ENCODE measurements at places on chromosomes 2 and 18.

GRCh38 chr2:138475277-138475776 lies 26.2 kb upstream of the SPOPL start:
- DNase-seq = no peak

DNA sequence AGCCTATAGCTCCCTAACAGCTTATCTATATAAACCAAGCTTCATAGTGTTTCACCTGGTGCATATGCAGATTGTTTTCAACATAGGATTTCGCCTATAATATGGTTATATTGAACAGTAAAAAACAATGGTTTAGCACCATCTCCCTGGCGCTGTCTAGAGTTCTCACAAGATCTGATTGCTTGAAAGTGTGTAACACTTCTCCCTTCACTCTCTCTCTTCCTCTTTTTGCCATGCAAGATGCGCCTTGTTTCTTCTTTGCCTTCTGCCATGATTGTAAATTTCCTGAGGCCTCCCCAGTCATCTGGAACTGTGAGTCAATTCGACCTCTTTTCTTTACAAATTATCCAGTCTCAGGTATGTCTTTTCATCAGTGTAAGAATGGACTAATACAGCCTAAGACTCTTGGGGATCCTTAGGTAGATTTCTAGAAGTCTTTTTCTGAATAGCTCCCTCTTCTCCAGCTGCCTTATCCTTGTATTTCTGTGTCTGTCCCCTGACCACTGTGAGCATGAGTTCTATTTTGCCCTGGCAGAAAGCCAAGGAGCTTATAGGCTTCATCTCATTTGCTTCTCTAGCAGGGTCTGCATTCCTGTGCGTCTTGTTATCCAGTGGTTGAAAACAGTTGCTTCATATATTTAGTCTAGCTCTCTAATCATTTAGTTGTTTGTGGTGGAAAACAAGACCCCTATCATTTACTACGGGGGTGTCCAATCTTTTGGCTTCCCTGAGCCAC lies 401.6 kb downstream of the GPD2 start:
- no peak for DNase-seq

DNA sequence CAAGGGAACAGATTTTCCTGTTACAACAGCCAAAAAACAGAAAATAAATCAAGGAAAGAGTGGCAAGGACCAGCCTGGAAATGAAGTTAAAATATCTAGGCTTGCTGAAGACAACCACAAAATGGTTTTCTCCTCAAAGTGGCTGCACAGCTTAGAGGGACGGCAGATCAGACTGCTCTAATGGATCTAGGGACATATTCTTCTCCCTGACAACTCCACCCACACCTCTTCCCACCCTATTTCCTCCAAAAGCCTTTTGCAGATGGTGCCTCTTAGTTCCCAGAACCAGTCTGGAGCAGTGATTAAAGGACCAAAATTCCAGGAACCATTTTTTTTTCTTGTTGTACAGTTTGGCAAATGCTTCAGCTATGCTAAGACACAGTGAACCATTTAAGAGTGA lies 220.2 kb upstream of the SIX2 start:
- no peak for DNase-seq

DNA sequence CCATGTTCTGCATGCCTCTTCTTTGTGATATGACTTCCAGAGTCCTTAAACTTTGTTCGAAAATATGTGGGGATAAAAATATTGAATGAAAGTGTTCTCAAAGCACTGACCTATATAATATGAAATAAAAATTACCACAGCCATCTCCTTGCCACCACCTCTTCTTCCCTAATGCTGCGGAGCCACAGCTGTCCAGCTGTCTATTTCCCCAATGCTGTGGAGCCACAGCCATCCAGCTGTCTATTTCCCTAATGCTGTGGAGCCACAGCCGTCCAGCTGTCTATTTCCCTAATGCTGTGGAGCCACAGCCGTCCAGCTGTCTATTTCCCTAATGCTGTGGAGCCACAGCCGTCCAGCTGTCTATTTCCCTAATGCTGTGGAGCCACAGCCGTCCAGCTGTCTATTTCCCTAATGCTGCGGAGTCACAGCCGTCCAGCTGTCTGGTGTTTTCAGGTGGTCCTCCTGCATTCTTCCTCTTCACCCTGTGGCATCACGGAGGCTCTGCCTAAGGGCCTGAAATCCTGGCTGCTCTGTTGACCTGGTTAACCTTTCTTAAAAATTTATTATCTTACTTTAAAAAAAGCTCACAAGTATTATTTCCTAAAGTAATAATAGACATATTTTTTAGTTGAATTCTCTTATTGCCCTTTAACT lies 266.1 kb upstream of the MEX3C start:
- no peak for DNase-seq

GRCh38 chr2:236776695-236777251 lies 207.1 kb downstream of the ACKR3 start:
- DNase-seq = no peak

DNA sequence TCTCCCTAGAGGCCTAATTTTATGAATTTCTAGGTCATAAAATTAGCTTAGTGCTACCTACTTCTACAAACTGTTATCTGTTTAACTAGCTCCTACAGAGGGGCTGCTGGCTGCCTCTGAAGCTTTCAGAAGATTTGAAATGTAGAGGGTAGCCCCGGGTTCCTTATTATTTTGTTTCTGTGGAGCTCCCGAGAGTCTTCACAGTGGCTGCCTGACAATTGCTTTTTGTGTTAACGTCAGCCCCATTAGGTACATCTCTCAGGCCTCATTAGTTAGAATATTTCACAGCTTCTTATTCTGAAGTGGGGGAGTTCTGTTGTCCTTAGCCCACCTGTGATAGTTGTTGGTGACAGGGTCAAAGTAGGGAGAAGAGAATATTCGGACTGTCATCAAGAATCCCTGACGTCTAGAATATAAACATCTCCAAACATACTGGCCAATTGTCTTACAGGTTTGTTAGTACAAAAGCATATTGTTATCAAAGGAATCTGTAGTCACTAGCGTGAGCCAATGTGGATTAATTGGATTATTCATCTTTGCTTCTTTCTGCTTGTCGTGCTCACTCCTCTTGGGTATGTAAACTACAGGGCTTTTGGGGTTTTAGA lies 77.5 kb downstream of the DIS3L2 start:
- no peak for DNase-seq

- DNase-seq = no peak
Measured at GRCh38 chr18:67139899-67140298, 376.6 kb downstream of the DSEL start.

DNA sequence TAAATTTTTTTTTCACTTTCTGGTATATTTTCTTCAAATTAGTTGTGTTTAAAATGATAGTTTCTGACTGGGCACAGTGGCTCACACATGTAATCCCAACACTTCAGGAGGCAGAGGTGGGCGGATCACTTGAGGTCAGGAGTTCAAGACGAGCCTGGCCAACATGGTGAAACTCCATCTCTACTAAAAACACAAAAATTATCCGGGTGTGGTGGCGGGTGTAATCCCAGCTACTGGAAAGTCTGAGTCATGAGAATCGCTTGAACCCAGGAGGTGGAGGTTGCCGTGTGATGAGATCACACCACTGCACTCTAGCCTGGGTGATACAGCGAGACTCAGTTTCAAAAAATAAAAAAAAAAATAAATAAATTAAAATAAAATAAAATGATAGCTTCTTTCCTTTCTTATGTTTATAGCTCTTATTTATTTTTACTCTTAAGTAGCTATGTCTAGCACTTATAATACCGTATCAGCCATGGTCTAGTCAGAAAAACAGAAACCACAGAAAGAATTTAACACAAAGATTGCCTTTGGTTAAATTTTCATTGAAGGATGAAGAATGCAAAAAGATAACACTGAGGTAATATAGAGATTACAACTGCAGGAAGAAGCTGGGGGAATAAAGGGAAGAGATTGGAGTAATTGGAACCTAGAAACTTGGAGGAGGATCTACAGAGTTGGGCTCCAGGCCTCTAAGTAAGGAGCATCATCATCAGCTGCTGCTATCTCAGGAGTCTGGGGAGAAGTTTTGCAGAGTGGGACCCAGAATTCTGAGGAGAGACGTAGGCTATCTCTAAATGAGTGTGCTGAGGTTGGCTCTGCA lies 54.7 kb upstream of the MBOAT2 start:
- DNase-seq = no peak

- DNase-seq = no peak
Measured at GRCh38 chr2:202638721-202639120, 4.0 kb downstream of the FAM117B start.

Measured in 8988T (cell line).